Ascending aorta (tissue), 2 donors: ENCODE measurements at places on chromosomes 1 and 21.
A peak's percentile ranks its signal among the peaks of the same experiment; 100 is the strongest.

DNA sequence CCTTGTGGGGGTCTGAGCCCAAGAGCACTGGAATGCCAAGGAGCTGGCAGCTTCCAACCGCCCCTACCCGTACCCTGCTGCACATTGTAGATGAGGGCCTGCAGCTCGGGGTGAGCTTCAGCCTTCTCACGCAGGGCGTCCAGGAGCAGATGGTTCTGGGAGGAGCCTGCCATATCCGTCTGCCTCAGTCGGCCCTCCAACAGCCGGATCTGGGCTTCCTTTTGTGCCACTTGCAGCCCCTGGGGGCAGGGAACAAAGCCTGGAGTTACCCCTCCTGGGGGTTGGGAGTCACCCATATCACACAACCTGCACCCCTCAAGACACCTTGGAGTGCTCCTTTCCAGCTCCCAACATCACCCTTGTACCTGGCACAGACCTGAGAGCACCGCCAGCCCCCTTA lies 34.8 kb downstream of the KIF21B start:
- no peak overlapping the region for H3K4me3 ChIP-seq
- DNase-seq: no peak
- H3K4me1 ChIP-seq: no peaks in the 10 kb centered on the region
- no peaks in the 10 kb centered on the region for H3K27me3 ChIP-seq
- no peaks in the 10 kb centered on the region for H3K36me3 ChIP-seq

DNA sequence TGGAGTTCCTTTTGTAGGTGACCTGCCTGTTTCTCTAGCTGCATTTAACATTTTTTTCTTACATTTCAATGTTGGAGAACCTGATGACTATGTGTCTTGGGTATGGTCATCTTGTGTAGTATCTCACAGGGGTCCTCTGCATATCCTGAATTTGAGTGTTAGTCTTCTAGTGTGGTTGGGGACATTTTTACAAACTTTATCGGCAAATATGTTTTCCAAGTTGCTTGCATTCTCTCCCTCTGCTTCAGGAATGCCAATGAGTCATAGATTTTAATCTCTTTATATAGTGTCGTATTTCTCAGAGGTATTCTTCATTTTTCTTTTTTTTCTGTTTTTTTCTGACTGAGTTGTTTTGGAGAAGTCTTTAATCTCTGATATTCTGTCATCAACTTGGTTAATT lies 684.0 kb downstream of the NCAM2 start:
- no peaks in the 10 kb centered on the region for H3K4me1 ChIP-seq
- no peak overlapping the region for H3K27ac ChIP-seq
- DNase-seq: no peak
- H3K36me3 ChIP-seq: no peaks in the 10 kb centered on the region
- H3K27me3 ChIP-seq: no peaks in the 10 kb centered on the region

DNA sequence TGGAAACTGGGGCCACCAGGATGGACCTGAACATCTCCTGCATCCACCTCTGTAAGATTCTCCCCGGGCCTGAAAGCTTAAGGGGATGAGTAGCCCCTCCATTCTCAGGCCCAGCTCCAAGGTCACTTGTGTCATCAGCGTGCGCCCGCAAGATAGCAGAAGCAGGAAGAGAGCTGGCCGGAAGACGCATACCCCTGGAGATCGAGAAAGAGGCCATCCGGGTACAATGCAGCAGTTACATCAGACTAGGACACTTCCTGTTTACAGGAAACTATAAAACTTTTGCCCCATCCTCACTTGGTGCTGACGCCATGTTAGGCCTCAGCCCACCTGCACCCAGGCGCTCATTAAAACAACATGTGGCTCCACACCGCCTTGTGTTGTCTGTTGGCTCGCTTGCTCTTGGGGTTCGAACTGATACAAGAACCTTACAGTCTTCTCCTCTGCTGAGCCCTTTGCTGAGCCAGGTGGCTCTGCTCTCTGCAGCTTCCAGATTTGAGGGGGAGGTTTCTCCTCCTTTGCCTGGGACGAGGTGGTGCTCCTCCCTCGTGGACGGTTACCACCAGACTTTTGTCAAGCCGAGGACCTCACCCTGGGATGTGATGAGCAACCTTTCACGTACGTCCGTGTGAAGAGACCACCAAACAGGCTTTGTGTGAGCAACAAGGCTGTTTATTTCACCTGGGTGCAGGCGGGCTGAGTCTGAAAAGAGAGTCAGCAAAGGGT lies 277.5 kb upstream of the C1orf174 start:
- DNase-seq: peak; percentile 21
- H3K4me1 ChIP-seq: no peaks in the 10 kb centered on the region
- no peaks in the 10 kb centered on the region for H3K36me3 ChIP-seq

DNA sequence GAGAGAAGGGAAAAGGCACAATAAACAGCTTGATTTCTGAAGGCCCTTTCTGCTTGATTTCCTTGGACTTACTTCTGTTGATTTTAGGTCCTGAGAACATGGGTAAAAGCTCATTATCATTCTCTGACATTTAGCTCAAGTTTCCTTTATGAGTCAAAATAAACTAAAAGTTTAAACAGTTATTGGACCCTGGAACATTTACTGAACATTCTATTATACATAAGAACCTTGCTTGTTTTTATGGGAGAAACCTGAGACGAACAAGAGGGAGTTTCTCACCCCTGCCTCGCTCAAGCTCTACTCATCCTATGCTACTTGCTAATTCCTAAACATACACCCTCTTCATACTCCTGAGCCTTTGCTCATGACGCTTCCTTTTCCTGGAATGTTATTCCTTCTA lies 538.3 kb upstream of the PKN2 start:
- no peak overlapping the region for H3K4me3 ChIP-seq
- H3K27ac ChIP-seq: no peak overlapping the region
- H3K36me3 ChIP-seq: no peaks in the 10 kb centered on the region
- H3K27me3 ChIP-seq: no peaks in the 10 kb centered on the region
- no peaks in the 10 kb centered on the region for H3K4me1 ChIP-seq

GRCh38 chr1:217196616-217197015 lies 434.3 kb downstream of the GPATCH2 start:
- no peaks in the 10 kb centered on the region for H3K4me1 ChIP-seq
- H3K27me3 ChIP-seq: no peaks in the 10 kb centered on the region
- no peak overlapping the region for H3K27ac ChIP-seq

DNA sequence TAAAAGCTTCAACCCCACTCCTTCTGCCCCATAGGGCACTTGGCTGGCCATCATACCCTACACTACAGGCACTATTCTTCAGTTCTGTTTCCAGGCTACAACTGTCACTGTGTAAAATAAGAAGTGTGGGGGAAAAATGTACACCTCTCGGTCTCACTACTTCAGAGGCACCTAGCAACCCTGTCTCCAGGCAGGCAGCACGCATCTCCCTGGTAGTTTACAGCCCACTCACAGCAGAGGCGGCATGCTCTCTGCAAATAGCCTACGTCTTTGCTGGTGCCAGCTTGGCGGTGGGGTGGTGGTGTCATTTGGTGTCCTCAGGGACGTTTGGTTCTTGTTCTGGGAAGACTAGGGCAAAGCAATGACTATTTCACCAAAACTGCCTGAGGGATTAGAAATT lies 48.2 kb upstream of the BTG3 start:
- H3K4me1 ChIP-seq: no peaks in the 10 kb centered on the region
- no peak overlapping the region for H3K4me3 ChIP-seq
- no peaks in the 10 kb centered on the region for H3K27me3 ChIP-seq
- H3K36me3 ChIP-seq: no peaks in the 10 kb centered on the region
- no peak overlapping the region for H3K27ac ChIP-seq

DNA sequence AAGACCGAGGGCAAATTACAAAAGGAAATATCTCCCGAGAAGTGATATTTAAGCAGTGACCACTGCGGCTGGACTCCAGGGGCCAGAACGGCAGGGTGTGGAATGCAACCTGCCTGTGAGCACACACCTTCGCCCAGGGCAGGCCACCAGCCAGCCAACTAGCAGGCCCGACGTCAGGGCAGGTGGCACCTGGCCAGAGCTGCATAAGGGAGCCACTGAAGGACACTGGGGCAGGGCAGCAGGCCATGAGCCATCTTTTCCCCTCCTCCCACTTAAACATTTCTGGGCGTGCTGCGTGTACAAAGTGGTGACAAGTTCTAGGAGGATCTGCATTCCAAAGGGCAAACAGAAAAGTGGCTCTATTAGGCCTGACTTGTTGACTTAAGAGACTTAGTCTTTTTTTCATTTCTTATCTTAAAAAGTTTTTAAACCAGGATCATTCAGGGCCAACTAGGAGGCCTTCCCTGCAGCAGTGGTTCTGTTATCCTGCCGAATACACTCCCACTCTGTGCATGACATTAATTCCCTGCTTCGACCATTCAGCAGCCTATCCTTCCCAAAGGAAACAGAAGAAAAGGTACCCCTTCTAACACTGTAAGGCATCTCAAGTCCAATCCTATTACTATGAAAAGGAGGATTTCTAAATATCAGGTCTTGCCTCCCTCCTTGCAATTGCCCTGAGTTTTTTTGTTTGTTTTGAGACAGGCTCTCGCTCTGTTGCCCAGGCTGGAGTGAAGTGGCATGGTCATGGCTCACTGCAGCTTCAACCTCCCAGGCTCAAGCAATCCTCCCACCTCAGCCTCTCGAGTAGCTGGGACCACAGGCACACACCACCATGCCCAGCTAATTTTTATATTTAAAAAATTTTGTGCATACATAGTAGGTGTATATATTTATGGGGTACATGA lies 96.3 kb downstream of the BCAR3 start:
- no peak overlapping the region for H3K4me3 ChIP-seq
- H3K27ac ChIP-seq: peak overlapping the region; percentile 74
- H3K4me1 ChIP-seq: peaks cover 13% of the 10 kb centered on the region

DNA sequence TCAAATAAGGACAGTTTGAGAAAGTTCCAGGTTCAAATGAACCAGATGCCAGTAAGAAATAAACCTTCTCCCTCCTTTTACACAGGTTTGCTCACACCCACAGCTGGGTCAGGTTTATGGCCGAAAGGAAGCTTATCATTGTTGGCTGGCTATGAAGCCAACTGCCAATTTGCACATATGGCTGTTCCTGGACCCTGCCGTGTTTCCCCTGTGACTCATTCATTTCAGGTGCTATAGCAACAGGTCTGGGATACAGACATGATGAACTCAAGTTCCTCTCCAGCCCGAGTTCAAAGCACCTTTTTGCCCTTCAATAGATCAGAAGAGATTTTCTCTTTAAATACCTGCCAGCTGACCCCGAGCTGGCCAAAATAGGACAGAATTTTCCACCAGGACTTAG lies 134.4 kb upstream of the SMYD2 start:
- no peaks in the 10 kb centered on the region for H3K4me1 ChIP-seq
- no peak for DNase-seq
- no peak overlapping the region for H3K27ac ChIP-seq
- H3K36me3 ChIP-seq: no peaks in the 10 kb centered on the region
- no peaks in the 10 kb centered on the region for H3K27me3 ChIP-seq
